ENCODE measurements at places on chromosomes 5 and 9. TPM values are rescaled to one million over a fixed set of nuclear protein-coding genes. Genes with fewer than 3 reads are reported as not detected.

The PCDHGB3 gene
- 4.1 TPM for total RNA-seq

The CDC25C gene
- 3.8 TPM for total RNA-seq

The GRIN3A gene
- total RNA-seq = 27.8 TPM

The TMEM171 gene
- total RNA-seq = not detected

The TTLL11 gene
- total RNA-seq = 4.0 TPM

The ADAMTS13 gene
- 9.1 TPM for total RNA-seq

The DBH gene
- total RNA-seq = 0.08 TPM

The C1QTNF3 gene
- total RNA-seq = 2.1 TPM

The PCDHB6 gene
- total RNA-seq = 1.1 TPM

- DNase-seq = no peak
These were observed 268.8 kb upstream of the NREP start for GRCh38 chr5:112025757-112026156.

DNA sequence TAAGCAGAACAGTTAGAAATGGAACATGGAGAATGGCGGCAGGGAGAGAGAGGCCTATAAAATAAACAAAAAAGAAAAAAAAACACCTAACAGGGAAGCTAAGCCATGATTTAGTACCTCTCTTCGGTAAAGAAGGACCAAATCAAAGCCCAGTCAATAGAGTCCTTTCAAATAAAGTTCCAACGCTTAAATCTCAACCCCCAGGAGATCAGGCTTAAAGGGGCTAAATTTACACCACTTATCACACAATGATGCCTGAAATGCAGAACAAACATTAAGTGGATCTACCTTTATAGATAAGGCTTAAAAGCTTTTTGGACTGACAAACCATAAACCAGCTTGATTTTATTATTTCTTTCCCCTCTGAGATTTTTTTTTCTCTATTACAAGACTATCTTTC lies 66.3 kb downstream of the PRELID2 start:
- no peak for DNase-seq

GRCh38 chr9:87635656-87636501 lies 90.0 kb upstream of the CTSL start:
- DNase-seq = no peak

- no peak for DNase-seq
These were observed 182.5 kb downstream of the HSPA4 start for GRCh38 chr5:133234273-133234672.

DNA sequence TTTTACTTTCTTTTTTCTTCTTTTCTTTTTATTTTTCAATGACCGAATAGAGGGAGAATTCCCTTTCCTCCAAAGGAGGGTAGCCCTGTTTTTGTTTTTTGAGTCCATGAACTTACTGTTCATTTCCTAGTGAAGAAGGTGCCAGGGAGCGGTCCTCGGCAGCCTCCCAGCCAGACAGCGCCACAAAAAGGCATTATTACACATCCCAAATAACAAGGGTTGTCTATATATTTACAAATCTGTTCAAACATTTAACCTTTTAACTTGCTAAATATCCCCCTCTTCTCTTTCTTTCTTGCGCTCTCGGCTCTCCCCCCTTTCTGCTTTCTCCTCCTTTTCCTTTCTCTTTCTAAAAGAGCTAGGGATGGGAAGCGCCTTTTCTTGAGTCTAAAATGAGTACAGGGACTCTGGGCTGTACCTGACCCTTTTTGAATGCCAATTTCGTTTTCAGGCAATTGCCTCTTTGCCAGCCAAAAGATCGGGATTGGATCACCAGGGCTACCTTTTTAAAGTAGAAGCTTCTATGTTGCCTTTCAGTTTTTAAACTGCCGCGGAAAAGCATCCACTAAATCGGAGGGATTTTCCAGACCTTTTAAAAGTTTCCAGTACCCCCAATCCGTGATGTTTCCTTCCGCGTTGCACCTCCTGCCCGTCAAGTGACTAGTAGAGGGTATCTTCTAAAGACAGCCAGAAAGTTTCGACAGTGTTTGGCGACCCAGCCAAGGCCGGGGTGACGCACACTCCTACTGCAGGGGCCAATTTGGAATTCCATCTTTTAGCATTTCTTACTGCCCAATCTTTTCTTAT lies 125.6 kb downstream of the TMEM161B start:
- no peak for DNase-seq

- no peak for DNase-seq
These were observed 43.3 kb upstream of the NCS1 start for GRCh38 chr9:130128733-130129431.

DNA sequence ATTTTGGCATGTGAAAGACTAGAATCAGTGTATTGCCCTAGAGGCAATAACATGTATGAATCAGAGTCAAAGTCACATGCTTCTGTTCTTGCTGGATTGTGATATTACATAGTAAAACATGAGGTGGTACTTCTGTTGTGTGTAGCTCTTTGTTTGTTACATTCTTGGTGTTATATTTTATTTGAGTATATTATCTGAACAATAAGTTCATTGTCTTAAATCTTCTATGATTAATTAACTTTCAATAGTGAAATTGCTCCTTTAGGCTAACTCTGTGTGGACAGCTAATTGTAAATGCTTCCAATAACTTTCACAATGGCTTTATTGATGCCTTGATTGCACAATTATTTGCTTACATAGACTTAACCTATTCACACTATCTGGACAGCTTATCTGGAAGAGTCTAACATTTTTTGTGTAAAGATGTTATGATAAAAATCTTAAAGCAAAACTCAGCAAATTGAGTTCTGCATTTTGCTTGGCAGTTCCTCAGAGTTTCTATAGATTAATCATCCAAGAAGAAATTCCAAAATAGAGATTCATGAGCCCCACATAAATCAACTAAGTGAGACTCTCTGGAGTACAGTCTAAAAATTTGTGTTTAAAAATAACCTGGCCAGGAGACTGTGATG lies 239.6 kb upstream of the TUSC1 start:
- no peak for DNase-seq

- no peak for DNase-seq
These were observed 139.4 kb upstream of the CDKN2B start for GRCh38 chr9:22148528-22148875.

DNA sequence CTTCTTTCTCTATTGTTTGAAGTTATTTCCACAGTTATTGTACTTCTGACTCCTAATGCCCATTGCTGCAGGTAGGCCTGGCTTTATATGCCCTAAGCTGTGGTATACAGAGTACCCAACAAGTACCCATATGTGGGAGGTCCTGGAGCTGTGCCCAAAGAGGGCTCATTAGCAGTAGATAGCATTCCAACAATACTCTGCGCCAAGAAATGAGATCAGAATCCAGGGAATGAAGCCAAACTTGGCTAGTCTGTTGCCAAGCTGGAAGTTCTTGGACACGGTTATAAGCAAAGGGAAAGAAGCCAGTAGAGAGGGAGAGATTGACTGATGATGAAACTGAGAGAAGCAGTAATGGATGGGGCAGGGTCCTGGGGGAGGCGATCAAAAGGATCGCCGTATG lies 29.7 kb upstream of the FAM169A start:
- DNase-seq = no peak

- no peak for DNase-seq
These were observed 21.6 kb upstream of the PIP5K1B start for GRCh38 chr9:68683433-68683832.

DNA sequence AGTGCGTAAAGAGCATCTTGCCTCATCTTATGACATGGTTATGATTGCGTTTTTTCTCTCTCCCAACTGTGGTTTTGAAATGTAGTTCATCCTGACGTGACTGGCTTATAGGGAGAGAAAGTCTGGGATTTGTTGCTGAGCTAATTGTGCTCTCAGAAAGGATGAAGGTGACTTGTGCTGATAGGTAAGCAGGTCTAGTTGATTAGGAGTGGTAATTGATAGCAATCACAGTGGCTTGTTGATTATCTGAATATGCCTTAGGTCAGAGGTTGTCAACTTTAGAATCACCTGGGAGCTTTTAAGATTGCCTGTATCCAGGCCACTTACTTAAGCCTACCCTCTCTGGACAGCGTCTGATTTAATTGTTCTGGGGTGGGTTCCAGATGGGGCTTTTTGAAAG lies 117.8 kb downstream of the TLE4 start:
- DNase-seq = no peak

- no peak for DNase-seq
These were observed 571.2 kb upstream of the WWC1 start for GRCh38 chr5:167720259-167720658.

DNA sequence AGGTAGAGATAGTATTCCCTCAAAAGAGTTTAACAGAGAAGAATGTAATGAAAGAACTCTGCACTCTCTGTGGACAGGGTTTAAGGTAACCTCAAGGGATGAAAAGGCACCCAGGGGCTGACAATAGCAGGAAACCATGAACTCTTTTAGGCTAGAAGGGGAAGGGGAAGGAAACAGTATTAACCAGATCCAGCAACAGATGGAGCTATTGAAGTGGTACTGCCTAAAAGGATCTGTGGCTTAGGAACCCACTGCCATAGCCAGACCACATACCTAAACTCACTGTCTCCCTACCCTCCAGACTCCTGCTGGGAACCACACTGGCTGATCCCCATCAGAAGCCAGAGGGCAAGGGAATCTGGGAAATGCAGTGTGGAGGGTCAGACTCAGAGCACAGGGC lies 35.5 kb downstream of the PLGRKT start:
- DNase-seq = no peak

GRCh38 chr5:96664669-96665068 lies 2.5 kb downstream of the CAST start:
- DNase-seq = no peak

- DNase-seq = peak; percentile 33
These were observed 28.4 kb downstream of the RUSC2 start for GRCh38 chr9:35518225-35518821.

- no peak for DNase-seq
These were observed 205.0 kb downstream of the DOCK8 start for GRCh38 chr9:419571-420171.

- DNase-seq = peak; percentile 79
These were observed 4.3 kb upstream of the AHRR start for GRCh38 chr5:317086-317811.

- no peak for DNase-seq
These were observed 163.7 kb downstream of the ALDH1A1 start for GRCh38 chr9:72788966-72789735.

- DNase-seq = no peak
These were observed 403.2 kb downstream of the KIF4B start for GRCh38 chr5:155416765-155417164.

DNA sequence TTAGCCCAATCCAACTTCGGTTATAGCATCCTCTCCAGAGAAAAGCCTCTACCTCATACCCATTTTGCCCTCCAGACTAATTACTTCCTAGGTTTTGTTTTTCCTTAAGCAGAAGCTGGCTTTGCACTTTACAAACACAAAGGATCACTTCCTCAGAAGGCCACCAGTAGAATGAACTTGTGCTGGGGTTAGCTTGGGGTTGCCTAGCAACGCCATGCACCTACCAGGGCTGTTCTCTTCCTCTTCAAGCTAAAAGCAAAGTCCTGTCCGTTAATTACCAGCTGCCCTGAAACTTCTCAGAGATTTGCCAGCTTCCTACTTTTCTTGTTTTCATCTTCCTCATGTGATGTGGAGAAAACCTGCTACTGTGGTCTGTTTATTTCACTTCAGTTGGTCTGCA lies 132.0 kb upstream of the WWC1 start:
- DNase-seq = peak; percentile 53

DNA sequence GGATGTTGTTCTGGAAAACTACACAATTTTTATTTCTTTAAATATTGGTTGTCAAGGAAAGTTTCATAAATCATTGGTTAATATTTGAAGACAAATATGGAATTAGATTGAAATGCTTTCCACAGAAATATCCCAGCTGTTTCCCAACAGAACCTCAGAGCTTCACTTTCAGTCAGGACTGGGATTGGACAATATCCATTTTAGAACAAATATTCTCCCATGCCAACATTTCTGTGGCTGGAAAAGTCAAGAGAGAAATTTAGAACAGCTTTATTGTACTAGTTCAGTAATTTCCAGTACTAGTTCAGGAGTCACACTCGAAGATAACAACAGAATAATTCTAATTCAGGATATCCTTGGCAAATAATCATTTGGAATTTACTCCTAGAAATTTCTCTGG lies 116.1 kb upstream of the TUT7 start:
- DNase-seq = no peak

GRCh38 chr9:83472221-83472665 lies 66.0 kb downstream of the FRMD3 start:
- no peak for DNase-seq

DNA sequence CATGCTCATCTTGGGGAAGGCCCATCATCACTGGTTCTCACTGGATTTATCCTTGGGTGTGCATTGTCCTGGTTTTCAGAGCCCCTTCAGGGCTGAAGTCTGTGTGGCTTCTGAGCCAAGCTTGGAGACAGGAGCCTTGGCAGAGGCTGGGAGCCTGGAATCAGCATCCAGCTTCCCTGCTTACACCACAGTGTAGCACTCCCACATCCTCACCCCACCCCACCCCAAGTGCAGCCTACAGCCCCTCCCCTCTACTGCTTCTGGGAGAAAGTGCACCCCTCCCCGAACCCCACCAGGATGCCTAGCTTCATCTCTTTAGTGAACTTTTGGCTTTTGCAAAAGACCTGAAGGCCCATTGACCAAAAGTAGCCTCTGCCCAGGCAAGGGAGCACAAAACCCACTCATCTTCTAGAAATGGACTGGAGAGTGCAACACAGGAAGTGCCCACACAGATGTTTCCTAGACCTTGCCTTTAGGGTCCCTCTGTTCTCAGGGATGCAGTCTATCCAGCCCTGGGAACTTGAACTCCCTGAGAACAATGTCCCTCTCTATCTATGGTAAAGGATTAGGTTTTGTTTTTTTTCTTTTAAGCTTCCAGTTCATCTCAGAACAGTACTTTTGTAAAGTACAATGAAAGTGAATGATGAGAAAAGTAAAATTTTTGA lies 189.7 kb downstream of the PALM2AKAP2 start:
- DNase-seq = peak; percentile 26

DNA sequence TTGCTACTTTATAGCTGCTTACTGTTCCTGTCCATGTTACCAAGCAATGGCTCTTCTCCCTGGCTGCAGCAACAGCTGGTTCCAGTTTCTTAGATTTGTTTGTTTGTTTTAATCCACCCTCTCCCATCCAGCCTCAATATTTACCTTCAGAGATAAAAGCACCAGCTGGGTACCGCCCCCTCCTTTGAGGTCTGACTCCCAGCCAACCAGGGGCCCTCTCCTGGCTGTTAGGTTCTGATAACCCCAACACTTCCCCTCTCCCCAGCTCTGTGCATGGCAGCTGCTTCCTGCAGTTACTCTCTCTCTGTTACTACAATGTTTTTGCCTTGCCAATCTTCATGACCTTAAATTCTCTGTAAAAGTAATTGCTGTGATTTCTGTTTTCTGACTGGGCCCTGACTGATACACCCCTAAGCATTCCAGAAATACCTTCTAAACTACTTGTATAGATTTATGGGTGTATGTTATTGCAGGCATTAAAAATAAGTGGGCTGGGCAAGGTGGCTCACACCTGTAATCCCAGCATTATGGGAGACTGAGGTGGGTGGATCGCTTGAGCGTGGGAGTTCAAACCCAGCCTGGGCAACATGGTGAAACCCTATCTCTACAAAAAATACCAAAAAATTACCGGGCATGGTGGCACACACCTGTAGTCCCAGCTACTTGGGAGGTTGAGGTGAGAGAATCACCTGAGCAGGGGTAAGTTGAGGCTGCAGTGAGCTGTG lies 2.6 kb upstream of the GCNT1 start:
- peak; percentile 69 for DNase-seq
